ENCODE measurements at places on chromosomes 12 and 14. TPM values are rescaled to one million over a fixed set of nuclear protein-coding genes. Genes with fewer than 3 reads are reported as not detected.

- ATAC-seq = no peak
These were observed 146.4 kb downstream of the LLPH start for GRCh38 chr12:65984227-65984479.

- no peak for ATAC-seq
These were observed 25.6 kb upstream of the UBC start for GRCh38 chr12:124940143-124940392.

DNA sequence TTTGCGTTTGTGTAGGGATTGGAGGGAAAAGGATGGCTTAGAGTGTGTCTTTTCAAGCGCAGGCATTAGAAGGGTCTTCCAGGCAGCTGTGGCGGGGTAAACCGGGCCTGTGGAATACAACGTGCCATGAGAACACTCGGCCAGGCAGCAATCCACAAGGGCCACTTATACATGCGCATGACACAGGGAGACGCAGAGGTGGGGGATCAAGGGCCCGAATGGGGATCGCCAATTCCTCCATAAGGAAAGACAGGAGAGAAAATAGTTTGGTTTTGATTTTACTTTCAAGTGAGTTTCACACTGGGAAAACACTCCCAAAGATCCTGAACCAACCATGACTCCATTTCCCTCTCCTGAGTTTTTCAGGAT is 71.6 kb downstream of the SPRING1 start:
- ATAC-seq = no peak

JAG2 gene
- 3.1 TPM for total RNA-seq

DNA sequence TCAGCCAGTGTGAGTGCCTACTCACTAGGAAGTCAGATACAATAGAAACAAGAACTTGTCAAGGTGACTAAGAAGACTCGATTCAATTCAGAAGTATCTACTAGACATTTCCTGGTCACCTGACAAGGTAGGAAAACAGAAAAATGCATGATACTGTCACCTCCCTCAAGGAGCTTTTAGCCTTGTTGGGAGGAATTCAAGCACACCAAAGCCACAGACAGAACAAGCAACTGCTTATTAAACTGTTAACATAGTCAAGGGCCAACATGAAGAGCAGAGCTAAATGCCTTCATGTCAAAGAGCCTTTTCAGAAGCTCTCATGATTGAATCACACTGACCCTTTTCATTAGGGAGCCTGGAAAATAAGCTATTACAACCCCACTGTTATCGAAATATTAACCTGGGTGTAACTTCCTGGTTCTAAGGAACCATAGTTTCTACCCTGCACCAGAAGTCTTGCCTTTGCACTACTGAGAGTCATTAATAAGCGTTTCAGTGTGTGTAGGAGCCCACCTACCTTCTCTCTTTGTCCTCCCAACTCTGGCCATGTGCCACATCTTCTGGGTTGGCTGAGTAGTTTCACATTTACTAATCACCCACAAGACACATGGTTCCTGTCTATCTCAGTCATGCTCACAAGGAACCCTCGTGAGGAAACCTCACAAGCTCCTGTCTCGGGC is 31.0 kb upstream of the LGALS3 start:
- no peak for ATAC-seq

ZBTB42 gene
- total RNA-seq = 3.3 TPM

DNA sequence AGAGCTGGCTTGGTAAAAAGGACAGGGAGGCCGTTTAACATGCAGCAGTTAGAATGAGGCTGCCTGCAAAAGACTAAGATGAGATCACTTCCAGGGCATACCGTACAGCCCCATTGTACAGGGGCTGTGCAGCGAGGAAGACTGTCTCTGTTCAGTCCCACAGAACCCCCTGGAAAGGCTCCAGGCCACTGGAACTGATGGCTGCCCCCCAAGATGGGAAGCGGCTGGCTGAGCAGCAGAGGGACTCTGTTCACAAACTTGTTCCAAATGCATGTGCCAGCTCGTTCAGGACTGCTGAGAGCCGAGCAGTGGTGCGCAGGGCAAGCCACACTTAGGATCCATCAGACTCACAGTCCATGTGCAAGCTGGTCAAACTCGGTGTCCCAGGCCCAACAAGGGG is 82.9 kb downstream of the CHGA start:
- ATAC-seq = no peak

GDF3 gene
- 34.3 TPM for total RNA-seq

GRCh38 chr14:24436355-24437019 is 6.1 kb downstream of the SDR39U1 start:
- peak; percentile 66 for ATAC-seq

DNA sequence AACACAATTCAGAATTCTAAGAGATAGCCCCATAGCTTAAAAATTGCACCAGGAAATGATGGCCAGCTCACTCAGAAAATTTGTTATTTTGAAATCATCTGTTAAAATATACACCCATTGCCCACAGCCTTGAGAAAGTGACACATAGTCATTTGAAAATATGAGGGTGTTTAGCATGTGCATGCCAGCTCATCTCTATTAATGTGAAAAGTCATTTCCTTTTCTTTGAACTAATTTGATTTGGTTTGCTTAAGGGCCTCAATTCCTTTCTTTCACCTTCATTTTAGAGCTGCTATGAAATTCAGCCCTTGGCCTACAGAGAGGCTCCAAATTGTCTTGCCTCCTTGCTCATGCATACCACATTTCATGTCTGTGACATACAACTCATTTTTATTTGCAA is 241.4 kb downstream of the PHLDA1 start:
- ATAC-seq = peak; percentile 69

Data from motor neuron (in vitro differentiated cells).